ENCODE measurements at places on chromosomes 11 and 22.

DNA sequence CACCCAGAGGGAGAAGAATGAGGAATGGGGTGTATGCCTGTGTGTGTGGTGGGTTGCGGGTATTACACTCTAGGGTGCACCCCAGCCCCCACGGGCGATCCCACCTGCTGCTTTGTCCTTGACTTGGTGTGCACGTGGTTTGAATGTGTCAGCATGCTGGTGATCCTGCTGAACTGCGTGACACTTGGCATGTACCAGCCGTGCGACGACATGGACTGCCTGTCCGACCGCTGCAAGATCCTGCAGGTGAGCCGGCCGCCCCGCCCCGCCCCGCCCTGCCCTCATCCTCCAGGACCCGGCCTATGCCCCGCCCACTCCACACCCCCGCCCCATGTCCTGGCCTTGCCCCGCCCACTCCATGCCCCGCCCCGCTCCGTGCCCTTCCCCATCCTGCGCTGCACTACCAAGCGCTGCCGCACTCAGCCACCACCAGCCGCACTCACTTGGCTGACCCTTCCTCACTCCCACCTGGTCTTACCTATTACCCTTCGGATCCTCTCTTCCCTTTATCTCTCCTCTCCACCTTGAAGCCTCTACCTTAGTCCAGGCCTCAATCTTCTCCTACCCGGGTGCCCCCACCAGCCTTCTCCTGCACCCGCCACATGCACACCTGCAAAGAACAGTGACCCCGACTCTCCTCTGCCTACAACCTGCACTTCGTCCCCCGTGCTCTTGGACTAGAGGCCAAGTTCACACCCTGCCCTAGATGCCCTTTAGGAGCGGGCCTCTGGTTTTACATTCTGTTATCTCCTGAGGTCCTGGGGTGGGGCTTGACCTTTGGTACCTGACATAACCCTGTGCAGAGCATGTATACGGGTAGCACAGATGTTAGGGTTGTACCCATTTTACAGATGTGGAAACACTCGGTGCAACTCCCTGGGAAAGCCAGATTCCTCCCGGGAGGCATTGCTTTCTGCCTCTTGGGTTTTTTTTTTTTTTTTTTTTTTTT is 27.7 kb downstream of the CACNA1I start:
- no peak for DNase-seq

DNA sequence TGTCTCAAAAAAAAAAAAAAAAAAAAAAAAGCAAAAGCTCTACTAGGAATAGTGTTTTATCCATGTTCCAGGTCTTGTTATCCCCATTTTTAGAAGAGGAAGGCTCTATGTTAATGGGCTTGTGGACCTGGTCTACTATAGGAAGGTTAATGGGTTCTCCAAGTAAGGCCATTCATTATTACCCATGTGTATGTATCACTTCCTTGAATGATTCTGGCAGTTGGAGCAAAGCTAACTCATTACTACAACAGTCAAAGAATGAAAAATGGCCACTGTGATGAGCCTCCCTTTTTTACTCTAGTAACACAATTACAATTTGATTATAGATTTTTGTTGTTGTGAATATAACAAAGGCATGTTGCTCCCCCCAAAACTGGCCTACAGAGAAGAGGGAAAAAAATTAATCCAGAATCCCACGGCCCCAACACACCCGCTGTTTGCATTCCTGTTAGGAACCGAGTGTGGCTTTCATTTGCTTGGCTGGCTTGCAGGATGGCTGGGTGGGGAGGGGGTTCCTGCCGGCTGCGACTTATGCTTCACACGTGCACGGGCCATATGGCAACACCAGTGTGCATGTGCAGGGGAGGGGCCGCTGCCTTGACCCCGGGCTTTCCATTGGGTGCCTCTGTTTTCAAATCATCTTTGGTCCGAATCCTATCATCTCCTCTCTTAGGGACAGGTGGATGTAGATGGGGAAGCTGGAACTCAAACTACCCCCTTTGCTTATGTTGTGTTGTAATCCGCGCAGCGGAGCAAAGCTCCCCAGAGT is 148.8 kb downstream of the HIPK3 start:
- DNase-seq: no peak

DNA sequence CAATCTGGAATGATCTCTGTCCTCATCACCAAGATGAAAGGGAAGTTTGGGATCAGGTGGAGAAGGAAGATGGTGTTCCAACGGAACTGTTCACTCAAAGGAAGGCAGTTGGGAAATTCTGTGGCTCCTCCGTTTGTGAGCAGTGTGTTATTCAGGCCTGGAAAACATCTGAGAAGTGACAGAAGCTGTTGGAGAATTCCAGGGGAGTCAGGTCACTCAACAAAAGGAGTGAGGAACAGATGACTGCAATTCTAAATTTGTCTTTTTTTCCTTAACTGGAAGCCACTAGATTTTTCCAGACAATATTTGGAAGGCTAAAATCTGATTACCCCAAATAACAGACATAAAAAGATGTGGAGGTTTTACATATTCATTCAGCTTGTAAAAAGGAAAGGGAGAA is 107.8 kb downstream of the CD44 start:
- peak; percentile 57 for DNase-seq

GRCh38 chr11:120551191-120551590 is 39.6 kb downstream of the GRIK4 start:
- no peak for DNase-seq

- no peak for DNase-seq
These were observed 27.1 kb upstream of the WNT11 start for GRCh38 chr11:76233196-76233921.

DNA sequence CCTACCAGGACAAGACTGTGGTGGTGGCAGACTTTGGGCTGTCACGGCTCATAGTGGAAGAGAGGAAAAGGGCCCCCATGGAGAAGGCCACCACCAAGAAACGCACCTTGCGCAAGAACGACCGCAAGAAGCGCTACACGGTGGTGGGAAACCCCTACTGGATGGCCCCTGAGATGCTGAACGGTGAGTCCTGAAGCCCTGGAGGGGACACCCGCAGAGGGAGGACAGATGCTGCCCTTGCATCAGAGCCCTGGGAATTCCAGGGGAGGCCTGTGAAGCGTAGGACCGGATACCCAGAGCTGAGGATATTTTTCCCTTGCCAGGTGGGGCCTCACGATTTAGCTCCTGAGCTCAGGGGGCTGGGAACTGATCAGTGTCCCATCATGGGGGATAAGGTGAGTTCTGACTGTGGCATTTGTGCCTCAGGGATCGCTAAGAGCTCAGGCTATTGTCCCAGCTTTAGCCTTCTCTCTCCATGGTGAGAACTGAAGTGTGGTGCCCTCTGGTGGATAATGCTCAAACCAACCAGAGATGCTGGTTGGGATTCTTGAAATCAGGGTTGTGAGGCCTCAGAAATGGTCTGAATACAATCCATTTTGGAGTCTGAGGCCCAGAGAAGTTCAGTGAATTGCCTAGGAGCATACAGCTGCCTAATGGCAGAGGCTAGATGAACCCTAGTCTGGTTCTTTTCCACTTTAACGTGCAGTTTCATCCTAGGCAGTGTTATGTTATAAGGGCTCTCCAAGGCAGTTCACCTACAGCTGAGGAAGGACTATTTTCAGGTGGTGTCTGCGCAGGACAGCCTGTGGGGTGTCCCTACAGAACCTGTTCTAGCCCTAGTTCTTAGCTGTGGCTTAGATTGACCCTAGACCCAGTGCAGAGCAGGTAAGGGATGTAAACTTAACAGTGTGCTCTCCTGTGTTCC is 19.5 kb downstream of the PIK3IP1 start:
- peak; percentile 57 for DNase-seq

- no peak for DNase-seq
These were observed 170.1 kb downstream of the GRIK4 start for GRCh38 chr11:120681434-120682331.

DNA sequence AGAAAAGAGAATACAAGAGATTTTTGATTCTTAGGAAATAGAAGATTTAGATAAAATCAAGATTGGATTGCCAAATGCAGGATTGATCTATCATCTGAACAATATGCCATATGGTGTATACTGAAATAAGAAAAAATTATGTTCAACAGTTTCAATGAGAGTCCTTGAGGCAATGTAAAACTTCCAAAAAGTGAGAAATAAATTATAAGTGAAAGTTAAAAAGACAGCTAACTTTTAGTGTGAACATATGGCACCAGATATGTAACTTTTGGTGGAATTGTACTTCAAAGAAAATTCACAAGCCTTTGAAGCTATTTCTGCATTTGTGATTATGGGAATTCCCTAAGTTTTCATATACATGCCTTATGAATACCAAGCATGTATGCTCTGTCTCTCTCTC is 200.5 kb upstream of the ANO3 start:
- DNase-seq: no peak

DNA sequence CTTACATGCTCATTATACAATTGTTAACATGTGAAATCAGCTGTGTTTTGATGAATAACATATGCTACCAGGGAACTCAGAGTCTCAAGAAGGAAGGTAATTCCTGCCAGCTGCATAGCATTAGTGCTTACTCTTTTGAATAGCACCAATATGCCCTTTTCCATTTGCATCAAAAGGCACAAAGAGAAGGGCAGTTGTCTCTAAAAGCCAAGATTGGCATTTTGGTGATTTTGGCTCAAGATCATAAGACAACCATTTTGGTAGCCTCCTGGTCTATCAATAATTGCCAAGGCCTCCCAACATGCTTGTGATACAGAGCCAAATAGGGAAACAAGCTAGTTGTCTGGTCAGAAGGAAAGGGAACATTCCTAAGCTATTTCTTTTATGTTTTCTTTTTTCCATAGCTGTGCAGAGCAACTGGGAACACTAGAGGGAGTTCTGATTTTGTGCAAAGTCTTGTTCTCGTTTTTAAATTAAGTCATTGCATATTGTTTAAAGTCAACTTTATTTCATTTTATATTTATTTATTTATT is 416.7 kb upstream of the CHORDC1 start:
- DNase-seq: peak; percentile 49

GRCh38 chr22:17366830-17367229 is 2.4 kb upstream of the CECR2 start:
- no peak for DNase-seq

GRCh38 chr11:101482556-101483124 is 101.2 kb downstream of the TRPC6 start:
- no peak for DNase-seq

GRCh38 chr11:90556606-90557005 is 333.8 kb upstream of the CHORDC1 start:
- DNase-seq: no peak

DNA sequence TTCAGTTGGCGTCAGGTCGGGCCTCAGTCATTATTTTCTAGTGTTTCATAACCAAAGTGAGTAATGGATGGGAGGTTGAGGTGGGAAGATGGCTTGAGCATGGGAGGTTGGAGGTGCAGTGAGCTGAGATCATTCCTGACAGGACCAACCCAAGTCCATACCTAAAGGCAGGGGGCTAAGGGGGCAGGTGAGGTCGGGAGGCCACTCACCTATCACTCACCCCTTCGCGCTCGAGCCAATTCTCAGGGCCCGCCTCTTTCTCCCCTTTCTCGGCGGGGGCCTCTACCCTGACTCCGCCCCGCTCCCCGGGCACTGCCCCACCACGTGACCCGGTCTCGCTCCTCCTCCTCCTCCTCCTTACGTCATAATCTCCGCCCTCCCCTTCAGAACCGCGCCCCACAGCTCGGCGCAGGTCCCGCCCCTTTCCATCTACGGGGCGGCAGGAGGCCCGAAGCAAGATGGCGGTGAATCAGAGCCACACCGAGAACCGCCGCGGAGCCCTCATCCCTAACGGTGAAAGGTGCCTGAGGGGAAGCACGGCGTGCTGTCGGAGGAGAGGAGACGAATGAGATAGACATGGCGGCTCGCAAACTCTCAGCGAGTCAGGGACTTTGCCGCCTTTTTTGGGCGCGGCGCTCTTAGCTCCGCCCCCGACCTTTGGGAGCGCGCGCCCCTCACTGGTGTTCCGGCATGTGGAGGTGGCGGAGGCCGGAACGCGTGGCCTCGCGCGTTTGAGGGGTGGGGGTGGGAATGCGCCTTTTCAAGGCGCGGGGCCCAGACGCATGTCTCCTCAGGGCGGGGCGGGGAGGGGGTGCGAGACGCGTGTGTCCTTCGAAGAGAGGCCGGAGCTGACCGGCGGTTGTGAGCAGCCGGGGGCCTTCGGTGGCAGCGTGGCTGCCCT is at the start of gene WBP2NL:
WBP2NL (plus strand) TSS at position 428 of the 901 bp plus-strand sequence; CDS start at position 459, 31 bp downstream.
- DNase-seq: peak; percentile 82

DNA sequence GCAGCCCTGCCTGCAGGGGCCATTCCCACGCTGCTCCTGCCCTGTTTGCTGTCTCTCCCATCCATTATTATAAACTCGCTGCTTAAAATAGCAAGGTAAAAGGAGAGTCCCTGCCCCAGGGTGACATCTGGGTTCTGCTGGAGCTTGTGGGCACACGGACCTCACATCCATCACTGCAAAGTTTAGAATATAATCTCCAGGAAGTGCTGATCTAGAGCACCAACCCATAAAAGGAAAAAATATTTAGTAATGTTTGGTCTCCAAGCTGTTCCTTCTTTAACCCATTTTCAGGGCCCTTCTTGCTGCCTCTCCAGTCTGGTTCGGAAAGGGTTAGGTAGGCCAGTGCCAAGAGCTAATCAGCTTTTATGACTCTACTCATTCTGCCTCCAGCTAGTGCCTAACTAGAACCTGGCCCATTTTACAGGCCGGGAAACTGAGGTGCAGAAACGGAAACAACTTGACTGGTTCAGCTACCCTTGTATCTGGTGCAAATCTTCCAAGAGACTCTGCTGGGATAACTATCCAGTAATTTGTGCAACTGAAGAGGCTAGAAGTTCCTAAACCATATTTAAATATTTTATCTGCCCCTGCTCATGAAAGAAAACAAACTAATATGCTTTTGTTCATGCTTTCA is 37.5 kb downstream of the IRAG1 start:
- no peak for DNase-seq

- no peak for DNase-seq
These were observed 8.6 kb upstream of the ELF5 start for GRCh38 chr11:34522188-34522587.

- no peak for DNase-seq
These were observed 42.2 kb upstream of the BLID start for GRCh38 chr11:122158171-122158570.

DNA sequence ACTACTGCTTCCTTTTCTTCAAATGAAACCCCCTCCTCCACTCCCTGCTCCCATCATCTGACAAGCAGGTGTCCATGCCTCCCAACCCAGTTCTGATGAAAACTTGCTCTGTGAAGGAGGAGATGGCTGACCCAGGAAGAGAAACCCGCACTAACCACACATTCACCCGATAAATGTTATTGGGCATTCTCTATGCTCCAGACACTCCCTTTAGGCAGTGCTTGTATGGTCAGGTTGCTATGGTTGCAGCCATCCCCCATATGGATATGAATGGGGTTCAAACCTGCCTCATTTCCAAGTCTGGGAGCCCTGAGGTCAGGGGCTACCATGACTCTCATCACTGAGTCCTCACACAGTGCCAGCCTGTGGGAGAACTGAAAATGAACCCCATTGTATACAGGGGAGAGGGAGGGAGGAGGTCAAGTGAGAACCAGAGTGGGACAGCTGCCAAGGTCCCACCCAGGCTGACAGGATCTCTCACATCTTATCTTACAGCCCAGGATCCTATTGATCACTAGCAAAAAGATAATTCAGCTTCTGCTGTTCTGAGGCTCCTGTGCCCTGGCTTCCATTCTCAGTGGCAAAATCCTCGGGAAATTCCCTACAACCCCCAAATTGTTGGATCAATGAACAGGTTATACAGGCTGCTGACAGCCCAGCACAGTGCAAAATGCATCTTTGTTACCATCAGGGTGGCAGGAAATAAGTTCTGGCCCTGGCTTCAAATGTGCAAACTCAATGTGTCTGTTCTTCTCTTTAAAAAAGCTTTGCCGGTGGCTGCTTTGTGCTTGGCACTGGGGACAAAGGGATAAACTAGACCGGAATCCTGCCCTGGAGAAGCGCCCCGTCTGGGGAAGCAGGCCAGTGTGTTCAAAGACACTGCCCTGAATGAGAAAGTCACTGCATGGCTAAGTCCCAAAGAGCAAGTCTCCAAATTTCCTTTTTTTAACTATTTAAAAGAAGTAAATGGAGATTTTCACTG is 22.7 kb upstream of the ACER3 start:
- no peak for DNase-seq

- DNase-seq: peak; percentile 4
These were observed 46.0 kb downstream of the CNTN5 start for GRCh38 chr11:99066618-99067317.

Data from fibroblast of skin of right quadriceps (primary cell).